ENCODE measurements at places on chromosomes 2 and 18.
A peak's percentile ranks its signal among the peaks of the same experiment; 100 is the strongest.

- DNase-seq: no peak
Measured at GRCh38 chr2:134623796-134624195, 95.0 kb downstream of the TMEM163 start.

DNA sequence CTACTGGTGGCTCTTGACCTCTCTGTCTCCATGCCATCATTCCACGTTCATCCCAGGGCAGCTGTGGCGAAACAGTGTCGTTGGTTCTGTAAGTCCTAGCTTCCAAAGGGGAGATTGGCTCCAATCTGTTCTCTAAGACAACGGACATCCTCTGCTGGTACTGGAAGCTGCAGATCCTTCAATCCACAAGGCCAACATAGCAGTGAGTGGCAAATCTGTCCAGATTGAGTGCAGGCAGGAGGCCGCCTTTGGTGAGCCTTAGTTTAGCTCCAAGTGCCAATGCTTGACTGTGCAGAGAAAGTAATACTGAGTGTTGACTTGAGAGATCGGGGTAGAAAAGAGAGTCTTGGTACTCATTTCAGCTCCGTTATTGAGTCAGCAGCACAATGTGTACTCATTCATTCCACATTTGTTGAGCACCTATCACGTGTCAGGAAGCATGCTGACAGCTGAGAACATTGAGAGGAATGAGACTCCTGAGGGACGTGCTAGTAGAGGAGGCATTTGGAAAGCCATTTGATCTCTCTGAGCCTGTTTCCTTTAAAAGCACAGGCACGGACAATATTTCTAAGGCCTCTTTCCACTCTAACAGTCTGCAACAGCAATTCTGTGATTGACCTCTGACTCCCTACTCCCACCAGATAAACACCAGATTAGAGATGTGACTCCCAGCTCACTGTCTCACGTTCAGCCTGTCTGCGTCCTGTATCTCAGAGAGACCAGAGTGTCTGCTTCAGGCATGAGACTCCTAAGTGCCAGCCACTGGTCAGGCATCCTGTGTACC is 306.0 kb downstream of the CLIP4 start:
- DNase-seq: no peak

DNA sequence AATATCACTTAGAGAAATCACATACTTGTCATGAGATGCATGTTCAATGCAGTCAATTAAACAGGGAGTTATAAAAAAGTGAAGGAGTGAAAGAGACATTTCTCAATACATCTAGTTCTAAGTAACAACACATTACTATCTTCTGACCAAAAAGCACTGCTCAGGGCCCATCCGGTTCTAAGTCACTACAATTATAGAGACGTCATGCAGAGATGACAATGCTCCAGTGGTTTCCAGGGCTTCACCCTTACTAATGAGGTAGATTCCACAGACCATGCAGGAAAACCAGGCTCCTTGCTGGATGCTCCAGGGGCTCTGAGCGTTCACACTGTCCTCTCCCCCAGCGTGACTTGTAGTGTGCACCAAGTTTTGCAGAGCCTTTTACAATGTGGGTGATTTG is 88.0 kb downstream of the FTCDNL1 start:
- DNase-seq: no peak

- DNase-seq: no peak
Measured at GRCh38 chr2:222701721-222702131, 30.3 kb downstream of the MOGAT1 start.

GRCh38 chr18:74422541-74422940 is 34.6 kb downstream of the DIPK1C start:
- DNase-seq: no peak

DNA sequence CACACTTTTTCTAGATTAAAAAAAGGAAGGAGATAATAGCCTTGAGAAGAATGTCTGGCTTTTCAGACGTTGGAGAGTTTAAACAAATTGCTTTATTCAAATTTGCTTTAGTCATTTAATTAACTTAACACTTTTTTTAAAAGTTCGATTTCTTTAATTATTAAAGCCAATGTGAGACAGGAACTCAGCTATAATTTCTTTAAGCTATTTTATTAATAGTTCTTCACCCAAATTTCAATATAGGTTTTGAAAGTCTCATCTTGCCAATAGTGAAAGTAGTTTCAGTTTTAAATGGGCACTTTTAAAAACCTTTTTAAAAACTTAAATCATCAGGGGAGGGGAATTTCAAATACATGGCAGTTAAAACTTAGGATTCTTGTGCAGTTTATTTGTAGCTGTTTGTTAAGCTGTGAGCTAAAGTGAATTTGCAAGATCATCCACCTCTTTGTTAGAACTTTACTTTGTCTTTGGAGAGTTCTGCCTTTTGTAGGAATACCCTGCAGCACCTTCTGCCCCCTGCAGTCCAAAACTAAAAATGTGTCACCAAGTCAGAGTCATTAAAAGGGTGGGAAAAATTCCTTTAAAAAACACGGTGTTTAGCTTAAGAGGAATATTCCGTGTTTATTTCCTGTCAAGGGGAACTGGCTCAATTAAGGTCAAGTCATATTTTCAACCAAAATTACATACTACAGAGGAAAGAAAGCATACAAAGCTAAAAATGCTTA is 4.6 kb downstream of the TGIF1 start:
- DNase-seq: peak; percentile 27

DNA sequence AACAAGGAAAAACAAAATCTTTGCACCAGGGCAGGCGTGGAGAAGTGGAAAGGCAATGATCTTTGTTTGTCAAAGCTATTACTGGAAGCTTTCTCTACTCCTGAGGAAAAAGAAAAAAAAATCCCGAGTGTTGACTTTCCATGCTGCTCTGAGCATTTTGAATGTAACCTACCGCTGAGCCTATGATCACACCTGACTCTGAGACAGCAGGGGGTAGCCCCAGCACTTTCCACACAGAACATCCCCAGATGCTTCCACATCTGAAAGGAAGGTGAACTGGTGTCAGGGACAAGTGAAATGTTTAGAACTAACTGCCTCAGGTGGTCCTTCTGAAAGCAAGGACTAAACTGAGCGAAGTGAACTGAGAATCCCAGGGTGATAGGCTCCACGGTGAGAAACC is 1315.1 kb upstream of the DDX18 start:
- DNase-seq: peak; percentile 96

GRCh38 chr2:237876532-237876931 is 17.1 kb downstream of the RAMP1 start:
- DNase-seq: no peak

GRCh38 chr2:27870724-27871123 is 19.5 kb downstream of the RBKS start:
- no peak for DNase-seq

- no peak for DNase-seq
Measured at GRCh38 chr2:78202366-78202765, 680.2 kb upstream of the LRRTM4 start.

GRCh38 chr18:58792086-58792485 is 72.6 kb upstream of the ZNF532 start:
- no peak for DNase-seq

- DNase-seq: no peak
Measured at GRCh38 chr2:11556101-11556806, 22.4 kb downstream of the GREB1 start.

DNA sequence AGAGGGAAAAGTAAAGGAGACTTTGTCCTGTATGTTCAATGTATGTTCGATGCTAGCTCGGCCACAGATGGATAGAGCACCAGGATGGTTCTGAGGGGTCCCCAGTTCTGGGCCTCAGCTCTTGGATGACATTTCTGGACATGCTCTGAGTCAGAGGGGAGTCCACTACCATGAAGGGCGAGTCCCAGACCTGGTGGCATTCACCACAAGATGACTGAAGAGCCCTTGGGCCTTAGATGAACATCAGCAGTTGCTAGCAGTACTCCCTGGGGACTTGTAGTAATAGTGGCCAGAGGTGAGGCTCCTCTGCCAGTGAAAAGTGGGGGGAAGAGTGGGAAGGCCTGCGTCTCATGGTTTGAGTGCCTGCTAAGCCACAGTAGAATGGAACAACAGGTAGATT is 109.5 kb downstream of the GRB14 start:
- DNase-seq: no peak

DNA sequence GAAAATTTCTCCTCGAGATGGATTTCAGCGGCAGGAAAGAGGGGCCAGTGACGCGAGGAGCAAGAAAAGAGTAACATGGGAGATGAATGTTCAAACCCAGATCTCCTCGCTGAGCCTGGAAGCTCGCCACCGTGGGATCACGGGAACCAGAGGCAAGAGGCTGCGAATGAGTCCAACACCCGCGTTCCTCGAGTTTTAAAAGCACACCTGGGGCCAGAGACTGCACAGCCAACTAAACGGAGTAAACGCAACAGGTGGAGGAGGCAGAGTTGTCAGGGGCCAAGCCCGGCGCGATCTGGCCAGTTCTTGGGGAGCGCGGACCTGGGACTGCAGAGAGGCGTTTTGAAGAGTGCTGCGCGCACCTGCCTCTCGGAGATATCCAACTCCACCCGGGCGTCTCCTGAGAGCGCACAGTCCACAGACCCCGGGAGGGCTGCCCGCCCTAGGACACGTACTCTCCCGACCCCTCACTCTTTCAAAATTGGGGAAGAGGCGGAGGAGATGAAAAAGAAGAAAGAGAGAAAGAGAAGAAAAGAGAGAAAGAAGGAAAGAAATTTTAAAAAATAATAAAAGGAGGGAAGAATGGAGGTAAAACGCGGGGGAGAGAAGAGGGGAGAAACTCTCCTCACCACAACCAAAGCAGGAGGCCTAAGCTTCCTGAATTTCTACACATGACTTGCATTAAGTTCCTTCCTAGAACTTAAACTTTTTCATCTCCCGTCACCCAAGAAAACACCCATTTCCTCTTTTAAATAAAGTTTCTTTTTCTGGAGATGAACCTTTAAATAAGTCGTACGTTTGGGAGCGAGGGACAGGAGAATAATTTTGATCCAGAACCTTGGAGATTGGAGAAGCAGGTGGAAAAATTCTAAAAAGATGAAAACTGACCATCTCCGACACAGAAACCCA is 5.3 kb upstream of the PAX3 start:
- DNase-seq: no peak

- DNase-seq: no peak
Measured at GRCh38 chr2:188869550-188869949, 104.6 kb upstream of the COL3A1 start.

- DNase-seq: no peak
Measured at GRCh38 chr2:61771904-61772845, 81.7 kb downstream of the FAM161A start.

GRCh38 chr18:78424403-78425018 is 555.1 kb upstream of the SALL3 start:
- DNase-seq: no peak

GRCh38 chr2:63861220-63861822 is 19.6 kb downstream of the UGP2 start:
- peak; percentile 19 for DNase-seq

DNA sequence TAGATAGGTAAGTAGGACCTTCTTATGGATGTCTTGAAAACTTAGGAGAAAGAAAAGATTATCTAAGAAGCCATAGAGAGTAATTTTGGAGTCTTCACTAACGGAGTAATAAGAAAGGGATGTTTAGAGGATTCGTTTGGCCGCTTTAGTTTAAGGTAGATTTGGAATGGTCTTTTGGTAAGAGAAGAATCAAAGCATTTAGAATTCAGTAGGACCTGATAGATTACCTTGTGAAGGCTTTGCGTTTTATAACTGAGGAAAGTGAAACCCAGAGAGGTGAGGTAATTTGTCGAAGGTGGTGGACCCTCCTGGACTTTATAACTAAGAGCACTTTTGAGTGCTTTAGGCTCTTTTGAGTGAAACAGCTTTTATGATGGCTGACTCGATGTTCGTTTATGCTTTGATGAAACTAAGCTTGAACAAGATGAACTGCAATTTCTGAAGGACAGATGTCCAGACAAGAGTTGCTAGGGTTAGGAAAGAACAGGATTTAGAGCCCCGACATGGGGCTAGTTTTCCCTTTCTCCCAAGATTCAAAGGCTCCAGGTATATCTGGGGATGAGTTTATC is 1.3 kb downstream of the MYL12B start:
- no peak for DNase-seq

- peak; percentile 59 for DNase-seq
Measured at GRCh38 chr2:210503001-210503623, 26.6 kb upstream of the LANCL1 start.

DNA sequence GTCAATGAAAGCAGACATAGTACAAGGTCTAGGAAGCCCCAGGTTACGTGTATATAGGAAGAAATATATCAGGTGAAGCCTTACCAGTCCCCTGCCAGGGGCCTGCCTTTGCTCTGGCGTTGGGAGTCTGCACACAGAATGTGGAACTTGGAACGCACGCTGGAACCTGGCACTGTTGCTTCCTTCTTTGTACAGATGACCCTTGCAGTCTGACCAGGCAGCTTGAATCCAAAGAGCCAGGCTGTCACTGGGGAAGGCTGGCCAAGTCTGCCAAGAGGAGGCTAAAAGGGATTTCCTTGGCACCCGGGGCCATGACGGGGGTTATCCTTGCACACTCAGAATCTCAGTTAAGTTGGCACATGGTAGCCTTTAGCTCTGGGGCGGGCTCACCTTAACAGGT is 39.5 kb downstream of the TMEM247 start:
- no peak for DNase-seq

DNA sequence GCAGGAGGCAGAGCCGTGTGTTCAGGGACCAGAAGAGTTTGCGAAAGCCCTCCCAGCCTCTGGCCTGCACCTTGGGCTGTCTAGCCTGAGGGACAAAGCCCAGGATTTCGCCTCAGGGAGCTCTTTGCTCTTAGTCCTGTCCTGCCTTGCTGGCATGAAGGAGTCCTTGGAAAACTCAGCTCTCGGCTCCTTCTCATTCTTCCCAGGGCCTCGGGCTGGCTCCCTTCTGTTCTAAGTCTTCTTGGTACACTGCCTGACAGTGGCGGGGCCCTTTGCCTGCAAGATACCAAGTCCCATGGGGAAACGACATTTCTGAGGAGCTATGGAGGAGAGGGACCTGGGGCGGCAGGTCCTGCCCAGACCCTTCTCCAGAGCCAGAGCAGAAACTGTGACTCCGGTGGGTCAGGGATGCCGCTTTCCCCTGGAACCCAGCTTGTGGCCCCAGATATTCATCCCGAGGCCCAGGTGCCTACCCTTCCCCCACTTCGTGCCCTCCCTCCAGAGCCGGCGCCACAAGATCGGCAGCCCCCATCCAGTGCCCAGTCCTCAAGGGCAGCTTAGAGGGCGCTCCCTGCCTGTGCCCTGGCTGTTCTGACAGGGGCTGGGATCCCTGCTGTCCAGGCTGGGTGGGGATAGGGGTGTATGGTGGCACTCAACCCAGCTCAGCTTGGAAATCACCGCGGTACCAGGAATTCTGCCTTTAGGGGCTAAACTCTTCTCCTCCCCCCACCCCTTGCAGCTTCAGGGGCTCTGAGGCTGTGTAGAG is 5.5 kb upstream of the CYP26B1 start:
- DNase-seq: no peak

- no peak for DNase-seq
Measured at GRCh38 chr2:117057016-117057415, 757.5 kb upstream of the DDX18 start.

GRCh38 chr2:54267577-54267976 is 11.5 kb upstream of the TSPYL6 start:
- no peak for DNase-seq

- DNase-seq: no peak
Measured at GRCh38 chr2:14951569-14952285, 319.2 kb downstream of the LRATD1 start.

All from NCI-H345 (cell line).